SK-MEL-5 (cell line): ENCODE measurements at places on chromosomes 16 and 17. TPM values are rescaled to one million over a fixed set of nuclear protein-coding genes. Genes with fewer than 3 reads are reported as not detected.
A peak's percentile ranks its signal among the peaks of the same experiment; 100 is the strongest.

Gene RPRML
- not detected in 2 replicates for total RNA-seq

DNA sequence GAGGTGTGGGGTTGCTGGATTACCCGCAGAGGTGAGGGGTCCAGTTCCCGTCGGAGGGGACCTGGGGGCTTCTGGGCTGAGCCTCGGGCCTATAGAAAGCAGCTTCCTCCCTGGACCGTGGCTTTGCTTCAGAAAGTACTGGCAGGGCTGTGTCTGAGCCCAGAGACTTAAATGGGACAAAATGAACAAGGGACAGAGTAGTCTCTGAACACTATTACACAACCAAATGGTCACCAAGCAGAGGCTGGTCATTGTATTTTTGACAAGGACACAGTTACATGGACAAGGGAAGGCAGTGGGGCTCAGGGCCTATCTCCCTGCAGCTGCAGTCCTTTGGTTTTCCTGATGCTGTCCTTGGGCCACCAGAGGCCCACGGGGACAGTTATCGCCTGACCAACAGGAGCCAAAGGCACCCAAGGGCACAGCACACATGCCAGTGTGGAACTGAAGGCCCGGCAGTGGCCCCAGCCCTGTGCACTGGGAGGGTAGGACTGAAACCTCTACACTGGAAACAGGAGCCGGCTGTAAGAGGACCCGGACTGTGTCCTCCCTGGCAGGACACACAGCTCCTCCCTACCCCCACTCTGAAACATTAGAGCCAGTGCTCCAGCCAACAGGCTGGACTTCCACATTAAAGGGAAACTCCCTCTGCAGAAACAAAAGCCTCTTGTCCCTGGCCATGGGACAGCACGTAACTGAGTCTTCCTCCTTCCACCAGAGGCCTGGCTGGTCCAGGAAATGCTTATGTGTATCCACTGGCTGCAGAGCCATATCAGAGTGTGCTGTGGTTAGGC, 26.0 kb upstream of the ERN1 start:
- peak; percentile 93 for DNase-seq

DNA sequence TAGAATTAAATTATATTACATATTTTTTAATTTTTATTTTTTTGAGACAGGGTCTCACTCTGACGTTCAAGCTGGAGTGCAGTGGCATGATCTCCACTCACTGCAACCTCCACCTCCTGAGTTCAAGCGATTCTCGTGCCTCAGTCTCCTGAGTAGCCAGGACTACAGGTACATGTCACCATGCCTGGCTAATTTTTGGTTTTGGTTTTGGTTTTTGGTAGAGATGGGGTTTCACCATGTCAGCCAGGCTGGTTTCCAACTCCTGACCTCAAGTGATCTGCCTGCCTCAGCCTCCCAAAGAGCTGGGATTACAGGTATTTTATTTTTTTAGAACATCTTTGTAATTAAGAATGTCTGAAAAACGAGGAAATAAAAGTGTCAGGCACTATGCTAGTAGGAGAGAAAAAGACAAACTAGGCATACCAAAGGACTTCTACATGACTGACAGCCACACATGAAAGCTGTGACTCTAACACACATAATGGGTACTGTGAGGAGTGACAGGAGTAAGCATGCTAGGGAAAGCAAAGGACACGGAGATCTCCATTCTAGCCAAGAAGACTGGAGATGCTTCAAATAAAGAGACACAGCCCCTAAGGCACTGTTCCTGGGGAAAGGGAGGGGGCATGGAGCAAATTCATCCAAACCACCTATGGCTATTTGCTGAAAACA, 7.3 kb downstream of the GNA13 start:
- DNase-seq, result no peak

GRCh38 chr17:79036181-79036580, 12.2 kb downstream of the C1QTNF1 start:
- DNase-seq, result no peak

DNA sequence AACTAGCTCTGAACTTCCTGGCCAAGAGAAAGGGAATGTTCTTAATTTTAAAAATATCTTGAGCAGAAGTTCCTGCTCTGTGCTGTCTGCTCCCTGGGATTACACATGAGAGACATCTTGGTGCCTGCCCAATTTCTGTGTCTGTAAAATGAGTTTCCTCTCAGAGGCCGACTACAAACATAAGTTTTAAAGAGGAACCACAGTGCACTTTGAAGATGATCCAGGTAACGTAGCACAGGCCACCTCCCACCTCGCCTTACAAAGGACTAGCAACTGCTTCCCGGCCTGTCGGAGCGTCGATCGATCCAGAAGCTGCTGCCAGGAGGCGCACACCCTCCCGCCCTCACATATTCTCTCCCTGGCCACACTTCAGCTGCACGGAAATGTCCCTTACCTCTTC, 55.0 kb upstream of the ATP2A3 start:
- DNase-seq, result no peak

- no peak for DNase-seq
Measured at GRCh38 chr16:17082095-17082882, 388.5 kb downstream of the XYLT1 start.
